ENCODE measurements at places on chromosomes 16 and 17. TPM values are rescaled to one million over a fixed set of nuclear protein-coding genes. Genes with fewer than 3 reads are reported as not detected.

- H3K27me3 ChIP-seq, result no peaks in the 10 kb centered on the region
- H3K36me3 ChIP-seq, result peaks cover 7% of the 10 kb centered on the region
- H3K4me3 ChIP-seq, result no peak overlapping the region
- H3K4me1 ChIP-seq, result no peaks in the 10 kb centered on the region
Measured at GRCh38 chr16:15542734-15543347, 100.1 kb downstream of the MARF1 start.

DNA sequence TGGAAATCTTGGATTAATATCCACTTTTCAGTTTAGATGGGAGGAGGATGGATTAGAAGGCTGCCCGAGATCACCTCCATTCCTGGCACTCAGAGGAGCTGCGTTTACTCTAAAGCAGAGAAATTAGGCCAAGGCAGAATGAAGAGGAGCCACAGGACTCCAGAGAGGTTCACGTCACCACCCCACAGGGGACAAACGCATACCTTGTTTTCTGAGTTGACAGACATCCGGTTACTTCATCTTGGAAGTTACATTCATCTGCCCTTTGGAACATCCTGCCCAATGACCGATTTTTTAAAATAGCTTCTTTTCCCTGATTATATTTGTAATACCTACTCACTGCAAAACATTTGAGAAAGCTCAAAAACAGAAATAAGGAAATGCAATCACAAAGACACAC, 220.0 kb downstream of the SOX9 start:
- H3K27ac ChIP-seq, result no peak overlapping the region
- no peaks in the 10 kb centered on the region for H3K36me3 ChIP-seq
- no peaks in the 10 kb centered on the region for H3K27me3 ChIP-seq
- H3K4me3 ChIP-seq, result no peak overlapping the region
- peaks cover 17% of the 10 kb centered on the region for H3K4me1 ChIP-seq

- H3K4me1 ChIP-seq, result no peaks in the 10 kb centered on the region
- no peak for DNase-seq
- H3K36me3 ChIP-seq, result no peaks in the 10 kb centered on the region
- no peak overlapping the region for H3K4me3 ChIP-seq
- H3K27ac ChIP-seq, result no peak overlapping the region
Measured at GRCh38 chr17:9104370-9105041, 83.2 kb downstream of the NTN1 start.

GRCh38 chr16:30569746-30570635, 1.5 kb downstream of the ZNF688 start:
- peaks cover 3% of the 10 kb centered on the region for H3K27me3 ChIP-seq
- H3K27ac ChIP-seq, result peak overlapping the region; percentile 98
- no peak for DNase-seq
- no peak overlapping the region for H3K4me3 ChIP-seq

GRCh38 chr16:49491771-49492761, 118.5 kb downstream of the C16orf78 start:
- peaks cover 11% of the 10 kb centered on the region for H3K27me3 ChIP-seq
- H3K4me1 ChIP-seq, result peaks cover 12% of the 10 kb centered on the region
- H3K4me3 ChIP-seq, result peak overlapping the region; percentile 62

DNA sequence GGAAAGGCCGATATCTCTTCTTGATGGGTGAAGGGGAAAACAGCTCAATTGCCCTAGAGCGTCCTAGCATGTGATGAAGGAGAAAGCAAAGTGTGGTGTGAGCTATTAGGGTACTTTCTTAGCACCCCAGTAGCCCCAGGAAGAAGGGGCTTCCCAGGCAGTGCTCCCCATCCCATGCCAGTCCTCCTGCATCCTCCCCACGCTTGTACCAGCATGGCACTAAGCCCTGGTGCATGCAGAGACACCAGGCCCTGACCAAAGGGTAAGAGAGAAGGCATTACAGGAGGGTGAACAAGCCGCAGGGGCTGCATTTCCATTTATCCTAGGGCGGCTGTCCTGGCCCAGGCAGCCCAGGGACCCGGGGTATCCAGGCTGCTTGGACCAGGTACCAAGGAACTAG, 3.1 kb downstream of the CYB561 start:
- H3K4me3 ChIP-seq, result no peak overlapping the region
- no peaks in the 10 kb centered on the region for H3K27me3 ChIP-seq
- no peaks in the 10 kb centered on the region for H3K36me3 ChIP-seq
- H3K27ac ChIP-seq, result no peak overlapping the region
- H3K4me1 ChIP-seq, result peaks cover 22% of the 10 kb centered on the region

- no peak overlapping the region for H3K4me3 ChIP-seq
- no peaks in the 10 kb centered on the region for H3K27me3 ChIP-seq
- DNase-seq, result no peak
- peaks cover 7% of the 10 kb centered on the region for H3K36me3 ChIP-seq
- H3K4me1 ChIP-seq, result no peaks in the 10 kb centered on the region
- no peak overlapping the region for H3K27ac ChIP-seq
Measured at GRCh38 chr17:82677353-82677925, 21.1 kb downstream of the RAB40B start.

DNA sequence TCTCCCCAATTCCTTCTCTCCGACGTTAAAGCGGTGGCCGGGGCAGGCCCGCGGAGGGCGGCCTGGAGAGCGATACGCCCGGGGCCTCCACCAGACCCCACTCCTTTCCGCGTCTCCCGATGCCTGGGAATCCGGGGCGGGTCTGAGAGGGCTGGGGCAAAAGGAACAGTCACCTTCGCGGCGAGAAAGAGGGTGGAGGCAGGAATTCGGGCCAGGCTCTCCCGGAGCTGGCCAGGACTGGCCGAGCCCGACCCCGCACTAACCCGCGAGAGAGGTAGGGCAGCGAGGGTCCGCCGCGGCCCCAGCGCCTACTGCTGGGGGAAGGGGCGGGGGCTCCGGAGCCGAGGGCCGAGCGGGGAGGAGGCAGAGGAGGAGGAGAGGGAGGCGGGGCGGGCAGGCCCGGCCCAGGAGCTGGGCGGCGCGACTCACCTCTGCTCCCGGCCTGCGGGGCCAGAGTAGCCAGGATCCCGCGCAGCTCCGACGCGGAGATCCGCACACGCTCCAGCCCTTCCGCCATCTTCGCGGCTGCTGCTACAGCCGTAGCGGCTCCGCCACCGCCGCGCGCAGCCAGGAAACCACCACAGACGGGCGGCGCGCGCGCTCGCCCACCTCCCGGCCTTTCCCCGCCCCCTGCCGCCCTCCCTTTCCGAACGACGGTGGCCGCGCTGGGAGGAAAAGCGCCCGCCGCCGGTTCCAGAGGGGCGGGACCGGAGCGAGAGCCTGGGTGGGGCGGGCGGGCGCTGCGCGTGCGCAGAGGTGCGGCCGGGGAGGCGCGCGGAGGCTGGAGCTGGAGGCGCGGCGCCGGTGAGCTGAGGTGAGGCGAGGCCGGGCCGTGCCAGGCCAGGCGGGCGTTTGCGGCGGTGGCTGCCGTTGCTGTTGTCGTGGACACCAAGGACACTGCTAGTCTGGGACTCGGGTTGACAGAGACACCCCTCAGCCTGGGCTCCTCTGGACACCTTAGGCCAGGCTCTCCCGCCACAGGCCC, at the start of the genes SMG6 and SRR:
Gene SMG6, minus strand, starts transcription at position 582 of the 985 bp plus-strand sequence. Its CDS starts 65 bp downstream, at position 517.
Gene SRR, plus strand, starts transcription at position 747 of the 985 bp plus-strand sequence. CDS start 11,611 bp downstream, outside the sequence.
- peaks cover 21% of the 10 kb centered on the region for H3K36me3 ChIP-seq
- H3K27ac ChIP-seq, result peak within 1 kb of the TSS; percentile 84
- peaks cover 26% of the 10 kb centered on the region for H3K4me1 ChIP-seq
- no peaks in the 10 kb centered on the region for H3K27me3 ChIP-seq

GRCh38 chr17:50976951-50977472, 110.9 kb upstream of the TOB1 start:
- peak overlapping the region; percentile 90 for H3K27ac ChIP-seq
- H3K36me3 ChIP-seq, result peaks cover 64% of the 10 kb centered on the region
- no peak for DNase-seq
- H3K4me1 ChIP-seq, result peaks cover 9% of the 10 kb centered on the region

Gene TUFM
- total RNA-seq, result 132 TPM

Gene ATP2C2
- total RNA-seq, result not detected

Gene ANKS3
- 30.0 TPM for total RNA-seq

Data from osteocyte (in vitro differentiated cells).